ENCODE measurements at places on chromosomes 16 and 17.
A peak's percentile ranks its signal among the peaks of the same experiment; 100 is the strongest.

DNA sequence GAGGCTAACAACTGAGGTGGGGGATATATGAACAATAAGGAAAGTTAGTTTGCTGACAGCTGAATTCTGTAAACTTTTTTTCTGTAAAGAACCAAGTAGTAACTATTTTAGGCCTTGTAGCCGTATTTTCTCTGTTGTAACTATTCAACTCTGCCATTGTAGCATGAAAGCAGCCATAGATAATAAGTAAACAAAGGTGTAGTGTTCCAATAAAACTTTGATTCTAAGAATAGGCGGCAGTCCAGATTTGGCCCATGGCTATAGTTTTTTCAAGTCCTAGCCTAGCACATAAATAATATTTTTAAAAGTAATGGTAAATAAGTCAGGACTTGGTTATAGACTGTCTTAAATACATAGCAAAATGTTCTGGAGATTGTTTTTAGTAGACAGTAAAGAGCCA lies 142.0 kb downstream of the STXBP4 start:
- DNase-seq: no peak

DNA sequence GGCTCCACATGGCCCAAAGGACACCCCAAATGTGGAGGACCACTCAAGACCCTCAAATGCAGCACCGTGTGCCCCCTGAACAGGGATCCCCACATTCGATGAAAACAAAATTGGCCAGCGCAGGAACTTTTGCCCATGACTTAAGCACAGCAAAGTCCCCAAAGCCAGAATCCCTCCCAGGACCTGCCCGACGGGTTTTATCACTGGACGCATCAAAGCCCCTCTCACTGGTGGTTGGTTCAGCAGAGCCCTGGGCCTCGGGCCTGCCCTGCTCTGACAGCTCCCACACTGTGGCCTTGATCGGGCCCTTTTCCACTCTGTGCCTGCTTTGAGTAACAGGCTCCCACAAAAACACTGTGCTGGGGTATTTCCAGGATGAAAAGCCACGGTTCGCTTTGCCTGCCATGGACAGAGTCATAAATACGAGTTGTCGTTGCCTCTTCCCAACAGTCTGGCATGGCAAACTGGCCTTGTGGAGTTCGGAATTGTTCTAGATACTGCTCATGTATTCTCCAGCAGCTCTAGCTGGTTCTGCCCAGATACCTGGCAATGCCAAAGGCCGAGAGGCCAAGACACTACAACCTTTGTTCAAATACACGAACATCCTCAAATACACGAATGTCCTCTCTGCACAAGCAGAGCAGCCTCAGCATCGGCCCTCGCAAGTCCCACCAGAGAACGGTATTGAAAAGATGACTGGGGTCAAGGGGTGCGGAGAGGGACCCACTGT lies 46.4 kb downstream of the TBC1D16 start:
- no peak for DNase-seq

DNA sequence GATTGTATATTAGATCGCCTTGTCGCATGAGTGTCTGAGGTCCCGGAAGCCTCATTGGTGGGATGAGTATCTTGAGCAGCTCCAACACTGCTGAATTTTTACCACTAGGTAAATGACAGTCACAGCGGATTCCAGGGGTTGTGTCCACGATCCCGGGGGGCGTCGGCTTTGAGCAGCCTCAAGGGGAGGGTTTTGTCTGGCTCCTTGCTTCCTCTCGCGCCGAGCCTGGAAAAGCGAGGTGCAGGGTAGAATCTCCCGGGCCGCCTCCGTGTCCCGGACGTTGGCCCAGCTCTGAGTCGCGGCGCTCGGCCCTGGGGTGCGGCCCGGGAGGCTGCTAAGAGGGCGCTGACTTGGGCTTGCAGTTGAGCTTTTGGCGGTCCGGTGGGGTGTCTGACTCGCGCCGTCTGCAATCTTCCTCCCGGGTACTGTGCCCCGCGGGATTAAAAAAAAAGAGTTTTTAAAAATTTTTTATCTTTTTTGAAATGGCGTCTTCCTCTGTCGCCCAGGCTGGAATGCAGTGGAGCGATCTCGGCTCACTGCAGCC lies 4.5 kb downstream of the OR1F1 start:
- DNase-seq: no peak

DNA sequence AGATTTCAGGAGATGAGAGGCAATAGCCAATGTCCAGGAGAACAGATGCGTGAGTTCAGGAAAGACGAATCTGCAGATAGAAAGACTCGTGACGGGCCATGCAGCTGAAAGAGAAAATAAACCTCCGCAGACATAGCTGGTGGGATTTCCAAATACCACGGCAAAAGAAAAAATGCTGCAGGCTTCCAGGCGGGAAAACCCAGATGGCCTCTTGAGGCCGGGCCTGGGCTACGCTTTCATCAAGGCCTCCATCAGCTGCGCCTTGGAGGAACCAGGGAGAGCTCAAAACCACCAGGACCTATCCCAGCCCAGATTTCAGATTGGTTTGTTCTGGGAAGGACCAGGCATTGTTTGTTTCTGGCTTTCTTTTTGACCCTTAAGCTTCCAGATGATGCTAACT lies 16.7 kb downstream of the CCDC40 start:
- DNase-seq: no peak

GRCh38 chr17:40602445-40603443 lies 37.5 kb upstream of the CCR7 start:
- no peak for DNase-seq

- DNase-seq: peak; percentile 85
Observed at GRCh38 chr16:66004699-66005098, 361.8 kb upstream of the CDH5 start.

DNA sequence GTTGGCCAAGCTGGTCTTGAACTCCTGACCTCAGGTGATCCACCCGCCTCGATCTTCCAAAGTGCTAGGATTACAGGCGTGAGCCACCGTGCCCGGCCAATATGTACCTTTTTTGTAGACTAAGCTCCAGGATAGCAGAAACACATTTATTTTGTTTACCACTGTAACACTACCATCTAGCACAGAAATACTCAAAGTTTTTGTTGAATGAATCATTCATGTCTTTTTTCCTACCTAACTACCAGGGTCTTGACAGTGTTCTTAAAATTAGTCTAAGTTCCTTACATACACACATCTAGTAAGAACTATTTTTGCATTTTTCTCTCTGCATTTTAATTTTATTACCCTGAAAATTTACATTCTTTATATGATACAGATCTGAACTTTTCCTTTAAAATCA lies 44.4 kb downstream of the AKAP10 start:
- no peak for DNase-seq

DNA sequence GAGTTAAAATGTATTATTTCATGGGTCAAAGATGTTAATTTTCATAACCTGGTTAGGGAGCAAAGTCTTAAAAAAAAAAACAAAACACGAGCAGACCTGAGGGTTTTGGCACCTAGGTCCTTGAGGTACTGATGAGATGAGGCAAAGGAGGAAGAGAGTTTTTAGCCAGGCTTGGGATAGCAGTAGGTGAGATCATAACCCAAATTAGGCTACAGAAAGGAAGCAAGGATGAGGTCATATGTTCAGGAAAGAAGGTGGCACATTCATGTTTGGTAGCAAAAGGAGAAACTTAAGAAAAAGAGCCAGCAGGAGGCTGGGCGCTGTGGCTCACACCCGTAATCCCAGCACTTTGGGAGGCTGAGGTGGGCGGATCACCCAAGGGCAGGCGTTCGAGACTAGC lies 2.8 kb downstream of the ATXN1L start:
- DNase-seq: no peak

DNA sequence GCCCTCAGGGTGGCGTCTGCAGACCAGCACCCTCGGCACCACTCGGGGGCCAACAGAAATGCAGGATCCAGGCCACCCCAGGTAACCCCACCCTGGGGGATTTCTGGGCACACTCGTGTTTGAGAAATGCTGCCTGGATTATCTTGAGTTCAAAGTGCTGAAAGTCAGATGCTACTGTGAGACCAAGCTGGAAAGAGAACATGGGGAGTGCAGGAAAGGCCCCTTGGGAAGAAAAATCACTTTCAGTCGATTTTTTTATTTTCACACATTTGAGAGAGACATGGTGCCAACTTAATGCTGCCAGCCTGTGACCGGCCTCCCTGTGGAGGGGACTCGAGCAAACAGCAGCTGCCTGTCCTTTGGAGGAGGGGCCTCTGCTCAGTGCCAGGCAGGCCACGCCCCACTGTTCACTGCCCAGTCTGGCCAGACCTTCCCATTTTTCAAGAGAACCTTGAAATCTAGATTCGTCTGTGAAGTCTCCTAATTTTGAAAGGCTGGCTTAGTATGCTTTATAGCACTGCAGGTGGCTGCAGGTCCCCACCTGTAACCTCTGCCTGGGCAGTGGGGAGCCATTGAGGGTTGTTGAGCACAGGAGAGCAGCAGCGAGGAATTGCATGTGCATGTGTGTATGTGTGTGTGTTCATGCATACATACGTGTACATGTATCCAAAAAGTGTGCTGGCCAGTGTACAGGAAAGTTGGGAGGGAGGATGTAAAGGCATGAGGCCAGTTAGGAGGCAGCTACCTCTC lies 70.7 kb upstream of the PLCG2 start:
- no peak for DNase-seq

- peak; percentile 25 for DNase-seq
Observed at GRCh38 chr17:61122326-61122913, 277.2 kb upstream of the TBX2 start.

DNA sequence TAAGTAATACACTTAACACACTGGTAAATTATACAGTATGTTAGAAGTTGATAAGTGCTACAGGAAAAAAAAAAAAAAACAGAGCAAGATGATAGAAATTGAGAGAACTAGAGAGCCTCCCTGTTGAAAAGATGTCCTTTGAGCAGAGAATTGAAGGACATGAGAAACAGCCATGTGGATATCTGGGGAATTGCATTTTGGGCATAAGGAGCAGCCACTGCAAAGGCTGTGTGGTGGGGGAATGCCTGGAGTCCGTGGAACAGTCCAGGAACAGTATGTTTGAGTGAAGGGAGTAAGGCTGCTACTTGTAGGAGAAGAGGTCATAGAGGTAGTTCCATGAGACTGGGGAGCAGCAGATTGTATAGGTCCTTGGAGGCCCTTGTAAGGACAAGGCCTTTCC lies 178.4 kb downstream of the FTO start:
- DNase-seq: no peak

DNA sequence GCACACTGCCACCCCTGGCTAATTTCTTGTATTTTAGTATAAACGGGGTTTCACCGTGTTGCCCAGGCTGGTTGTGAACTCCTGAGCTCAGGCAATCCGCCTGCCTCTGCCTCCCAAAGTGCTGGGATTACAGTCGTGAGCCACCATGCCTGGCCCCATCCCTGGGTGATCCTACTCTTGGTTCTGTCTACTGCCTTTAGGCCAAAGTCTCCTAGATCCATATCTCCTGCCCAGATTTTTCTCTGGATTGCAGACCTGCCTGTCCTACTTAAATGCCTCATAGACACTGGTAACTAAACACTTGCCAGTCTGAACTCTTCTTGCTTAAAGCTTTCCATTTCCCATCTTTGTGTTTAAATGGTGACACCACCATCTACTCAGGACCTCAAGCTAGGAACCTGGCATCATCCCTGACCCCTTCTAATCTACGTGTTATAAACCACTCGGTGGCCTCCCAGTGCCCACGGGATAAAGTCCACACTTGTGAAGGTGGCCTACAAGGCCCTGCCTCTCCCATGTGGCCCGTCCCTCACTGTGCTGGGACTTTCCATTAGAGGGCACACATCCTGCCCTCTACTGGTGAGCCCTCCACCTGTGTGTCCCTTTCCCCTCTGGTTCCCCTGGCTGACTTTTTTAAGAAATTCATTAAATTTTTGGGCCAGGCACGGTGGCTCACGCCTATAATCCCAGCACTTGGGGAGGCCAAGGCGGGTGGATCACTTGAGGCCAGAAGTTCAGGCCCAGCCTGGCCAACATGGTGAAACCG lies 51.1 kb downstream of the USP43 start:
- DNase-seq: no peak

DNA sequence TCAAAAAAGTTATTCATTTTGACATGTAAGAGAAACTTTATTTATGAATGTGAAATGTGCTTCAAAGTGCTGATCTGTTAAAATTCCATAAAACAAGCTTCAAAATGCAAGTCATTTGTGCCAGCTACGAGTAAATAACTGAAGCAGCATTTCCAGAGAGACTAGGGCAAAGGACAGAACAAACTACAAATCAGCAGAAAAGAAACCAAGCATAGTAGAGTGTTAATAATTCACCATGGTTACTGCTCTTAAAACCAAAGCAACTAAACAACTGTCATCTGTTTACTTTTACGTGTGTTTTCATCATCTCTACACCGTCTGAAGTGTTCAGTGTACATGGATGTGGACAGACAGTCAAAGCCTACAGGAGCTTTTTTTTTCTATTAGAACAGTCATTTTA lies 1.6 kb upstream of the ASPA start:
- DNase-seq: no peak

DNA sequence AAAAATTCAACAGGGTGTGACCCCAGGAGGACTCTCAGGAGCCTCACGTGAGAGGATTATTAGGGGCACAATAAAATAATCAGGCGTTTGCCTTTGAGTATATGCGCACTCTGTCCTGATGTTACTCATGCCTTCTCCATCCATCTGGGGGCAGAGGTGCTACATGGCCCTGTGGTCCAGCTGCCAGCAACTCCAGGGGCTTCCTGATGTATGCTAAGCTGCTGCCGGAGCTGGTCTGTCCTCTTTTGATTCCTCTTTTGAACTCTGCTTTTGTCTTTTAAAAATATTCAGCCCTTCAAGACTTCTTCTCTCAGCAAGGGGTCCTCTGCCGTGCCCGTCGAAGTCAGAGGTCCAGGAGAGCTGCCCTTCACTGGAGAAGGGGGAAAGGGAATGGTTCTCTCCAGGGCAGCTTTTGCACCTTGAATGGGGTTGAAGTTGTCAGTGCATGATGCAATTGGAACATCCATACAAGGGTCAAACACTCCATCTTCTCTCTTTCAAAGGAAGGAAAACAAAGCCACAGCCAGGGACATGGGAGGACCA lies 431.4 kb downstream of the SHISA9 start:
- peak; percentile 9 for DNase-seq

- no peak for DNase-seq
Observed at GRCh38 chr17:7179317-7180254, at the start of gene ASGR1. ASGR1 (minus strand) TSS chr17:7179370; CDS start chr17:7178563, 807 bp downstream.

GRCh38 chr16:1794908-1795666 lies 1.6 kb upstream of the IGFALS start:
- no peak for DNase-seq

DNA sequence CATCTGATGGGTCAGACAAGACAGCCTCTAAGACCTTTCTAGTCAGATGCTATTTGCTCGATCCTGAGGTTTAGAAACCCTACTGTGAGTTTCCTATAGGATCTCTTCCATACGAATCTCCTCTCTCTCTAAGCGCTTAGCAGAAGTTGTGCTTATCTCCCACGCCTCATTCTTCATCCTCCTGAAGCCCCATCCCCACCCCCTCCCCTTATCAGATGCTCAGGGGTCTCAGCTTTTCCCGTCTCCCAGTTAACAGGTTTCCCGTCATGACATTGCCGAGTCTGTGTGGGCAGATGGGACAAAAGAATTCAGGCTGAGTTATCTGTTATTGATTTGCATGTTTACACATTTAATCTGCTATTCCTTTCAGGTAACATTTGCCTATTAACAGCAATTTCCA lies 99.0 kb upstream of the PIRT start:
- no peak for DNase-seq

GRCh38 chr16:83298541-83298940 lies 509.2 kb upstream of the HSBP1 start:
- no peak for DNase-seq

GRCh38 chr16:8109510-8110369 lies 480.6 kb downstream of the TMEM114 start:
- DNase-seq: no peak

GRCh38 chr17:68314916-68315535 lies 23.7 kb downstream of the ARSG start:
- DNase-seq: no peak
